Stimulated activated CD4-positive, alpha-beta T cell treated with anti-CD3 and anti-CD28 coated beads, Interleukin-1b, Interleukin-23, amount 100 ng/mL, for 1 hour (primary cell): ENCODE measurements at places on chromosomes 12 and 14.

DNA sequence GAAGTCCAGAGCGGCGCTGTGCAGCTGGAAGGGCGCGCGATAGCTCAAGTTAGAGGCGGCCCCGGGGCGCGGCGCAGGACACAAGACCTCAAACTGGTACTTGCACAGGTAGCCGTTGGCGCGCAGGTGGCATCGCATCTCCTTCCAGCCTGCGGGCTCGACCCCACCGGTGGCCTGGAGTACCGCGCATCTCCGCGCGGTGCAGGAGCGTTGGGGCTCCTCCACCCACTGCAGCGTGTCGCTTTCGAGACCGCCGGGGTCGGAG, 553 bp downstream of the CLEC14A start:
- no peak for DNase-seq

GRCh38 chr12:15001733-15002382, 29.0 kb downstream of the PDE6H start:
- no peak for DNase-seq

- DNase-seq, result no peak
Measured at GRCh38 chr12:88993651-88994050, 358.6 kb downstream of the DUSP6 start.

DNA sequence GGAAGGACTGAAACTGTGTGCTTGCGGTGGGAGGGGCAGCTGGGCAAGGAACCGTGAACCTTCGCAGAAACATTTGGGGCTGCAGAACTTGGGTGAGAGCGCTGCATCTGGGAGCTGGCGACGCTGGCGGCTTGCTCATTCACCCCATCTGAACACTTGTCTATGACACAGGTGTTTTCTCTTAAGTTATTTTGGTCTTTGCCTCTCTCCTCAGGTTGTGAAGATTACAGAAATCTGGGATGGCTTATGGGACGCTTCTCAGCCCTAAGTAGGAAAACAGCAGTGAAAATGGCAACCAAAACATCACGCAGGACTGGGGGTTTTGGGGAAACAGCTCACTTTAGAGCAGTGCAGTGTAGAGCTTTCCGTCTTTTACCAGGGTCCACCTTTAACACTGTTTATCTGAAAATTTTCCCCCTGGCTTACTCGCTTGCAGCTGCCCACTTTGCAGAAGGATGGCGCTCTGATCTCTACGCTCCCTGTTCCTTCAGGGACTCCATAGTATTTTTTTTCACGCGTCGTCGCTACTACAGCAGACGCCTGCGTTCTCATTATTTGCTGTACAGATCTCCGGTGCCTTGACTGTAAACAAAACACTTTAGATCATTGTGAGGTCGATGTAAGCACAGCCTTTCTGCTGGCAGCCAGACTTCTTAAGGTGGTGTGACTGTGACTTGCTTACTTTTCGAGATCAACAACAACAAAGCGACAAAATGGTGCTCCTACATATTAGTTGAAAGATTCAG, 2.7 kb upstream of the CDKN1B start:
- DNase-seq, result no peak

- DNase-seq, result no peak
Measured at GRCh38 chr12:72505227-72505626, 233.1 kb downstream of the TRHDE start.

DNA sequence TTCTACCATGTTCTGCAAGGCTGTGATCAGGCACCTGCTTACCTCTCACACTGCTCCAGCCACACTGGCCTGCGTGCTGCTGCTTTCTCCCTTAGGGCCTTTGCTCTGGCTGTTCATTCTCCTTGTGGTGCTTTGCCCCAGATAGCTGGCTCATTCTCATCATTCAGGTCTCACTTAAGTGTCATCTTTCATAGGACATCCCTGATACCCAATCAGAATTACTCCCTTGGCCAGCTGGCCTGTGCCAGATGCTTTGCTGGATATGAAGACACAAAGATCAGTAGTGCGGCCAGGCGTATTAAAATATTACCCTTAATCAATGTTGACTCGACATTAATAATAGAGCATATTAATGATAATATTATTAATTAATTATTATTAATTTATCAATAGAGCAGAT, 143.8 kb upstream of the FGD4 start:
- DNase-seq, result no peak

GRCh38 chr12:75868501-75868900, 163.1 kb downstream of the PHLDA1 start:
- no peak for DNase-seq

DNA sequence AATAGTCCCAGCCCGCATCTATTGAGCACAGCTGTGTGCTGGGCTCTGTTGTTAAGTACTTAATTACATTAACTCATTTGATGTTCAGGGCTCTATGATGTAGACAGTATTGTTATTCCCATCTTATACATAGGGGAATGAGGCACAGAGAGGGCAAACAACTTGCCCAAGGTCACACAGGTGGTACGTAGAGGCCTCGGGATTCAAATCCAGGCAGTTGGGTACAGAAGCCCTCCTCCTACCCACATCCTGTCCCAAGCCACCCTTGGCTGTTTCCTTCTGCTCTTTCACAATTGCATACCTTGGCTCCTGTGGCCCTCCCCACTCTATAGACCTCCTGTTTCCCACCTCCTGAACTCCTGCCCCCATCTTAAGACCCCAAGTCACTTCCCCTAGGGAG, 10.0 kb upstream of the GPR68 start:
- DNase-seq, result no peak
